ENCODE measurements at places on chromosomes 5 and 9.

DNA sequence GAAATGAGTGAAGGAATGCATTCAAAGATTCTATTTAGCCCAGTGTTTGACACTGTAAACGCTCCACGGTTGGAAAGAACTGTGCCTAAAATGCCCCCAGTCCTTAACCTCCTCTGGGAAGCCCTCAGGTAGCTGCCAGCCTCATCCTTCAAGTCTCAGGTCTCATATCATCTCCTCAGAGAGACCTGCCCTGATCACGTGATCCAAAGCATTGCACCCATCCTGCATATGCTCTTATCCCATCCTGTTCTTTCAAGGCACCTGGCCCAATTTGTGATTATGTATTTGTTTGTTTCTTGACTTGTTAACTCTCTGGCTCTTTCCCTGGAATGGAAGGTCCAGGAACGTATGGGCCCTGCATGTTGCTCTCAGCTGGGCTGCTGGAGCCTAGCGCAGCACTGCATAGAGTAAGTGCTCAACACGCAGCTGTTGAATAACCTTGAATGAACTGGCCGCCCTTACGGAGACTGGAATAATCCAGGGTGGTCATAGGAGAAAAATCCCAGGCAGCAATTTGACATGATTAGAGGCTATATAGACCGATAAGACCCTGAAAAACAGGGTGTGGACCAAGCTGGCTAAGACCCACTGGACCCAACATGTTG lies 8.7 kb downstream of the C1QTNF2 start:
- DNase-seq, result no peak

- DNase-seq, result no peak
Observed at GRCh38 chr5:38724301-38725030, 121.3 kb upstream of the OSMR start.

- DNase-seq, result no peak
Observed at GRCh38 chr5:139961435-139962157, 81.5 kb downstream of the NRG2 start.

DNA sequence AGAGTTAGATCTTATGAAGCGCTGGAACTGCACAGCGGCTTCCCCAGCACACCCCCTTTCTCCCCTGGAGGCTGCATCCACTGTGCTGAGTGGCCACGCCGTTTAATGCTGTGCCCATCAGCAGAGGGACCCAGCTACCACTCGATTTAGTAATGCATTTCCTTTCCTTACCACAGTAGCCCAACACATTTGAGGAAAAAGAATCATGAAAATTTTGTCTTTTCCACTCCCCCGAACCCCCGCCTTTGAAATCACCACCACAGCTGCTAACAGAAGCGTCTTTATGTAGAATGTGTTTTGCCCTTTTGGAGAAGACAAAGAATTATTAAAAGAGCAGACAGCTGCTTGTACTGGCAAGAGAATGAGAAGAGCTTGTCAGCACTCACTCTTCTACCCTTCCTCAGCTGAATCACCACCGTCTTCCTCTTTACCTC lies 73.2 kb downstream of the ACER2 start:
- no peak for DNase-seq

DNA sequence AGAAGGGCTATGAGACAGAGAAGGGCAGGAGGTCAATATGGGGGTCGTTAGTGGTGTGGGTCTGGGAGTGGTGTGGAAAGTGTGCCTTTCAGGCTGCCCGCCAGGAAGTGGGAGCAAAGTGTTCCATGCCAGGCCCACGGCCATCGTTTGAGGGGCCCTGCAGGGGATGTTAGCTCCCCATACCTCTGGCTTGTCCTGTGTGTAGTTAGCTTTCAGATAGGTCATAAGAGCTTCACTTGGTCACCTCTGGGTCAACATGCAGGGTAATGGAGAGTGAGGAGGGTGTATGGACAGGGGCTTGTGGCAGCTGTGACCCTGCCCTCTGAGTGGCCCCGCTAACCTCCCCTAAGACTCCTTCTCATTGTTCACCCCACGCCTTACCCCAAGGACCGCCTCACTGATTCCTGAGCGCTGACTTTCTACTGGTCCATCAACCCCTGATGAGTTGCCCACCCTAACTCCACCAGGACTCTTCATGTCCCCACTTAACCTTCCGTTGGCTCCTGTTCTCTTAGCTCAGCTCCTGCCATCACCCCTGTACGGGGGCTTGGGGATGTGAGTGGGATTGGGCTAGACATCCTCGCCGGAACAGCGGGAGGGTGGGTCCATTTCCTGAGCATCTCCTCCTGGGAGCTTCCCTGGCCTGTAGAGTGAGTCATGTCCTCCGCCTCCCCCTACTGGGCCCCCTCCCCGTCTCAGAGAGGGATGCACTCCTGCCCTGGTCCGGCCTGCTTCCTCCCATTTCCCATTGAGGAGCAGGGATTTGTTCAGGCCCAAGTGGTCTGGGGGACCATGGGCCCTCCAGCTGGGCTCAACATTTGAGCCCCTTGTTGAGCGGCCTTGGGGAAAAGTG lies 125.7 kb downstream of the FGF18 start:
- DNase-seq, result no peak

DNA sequence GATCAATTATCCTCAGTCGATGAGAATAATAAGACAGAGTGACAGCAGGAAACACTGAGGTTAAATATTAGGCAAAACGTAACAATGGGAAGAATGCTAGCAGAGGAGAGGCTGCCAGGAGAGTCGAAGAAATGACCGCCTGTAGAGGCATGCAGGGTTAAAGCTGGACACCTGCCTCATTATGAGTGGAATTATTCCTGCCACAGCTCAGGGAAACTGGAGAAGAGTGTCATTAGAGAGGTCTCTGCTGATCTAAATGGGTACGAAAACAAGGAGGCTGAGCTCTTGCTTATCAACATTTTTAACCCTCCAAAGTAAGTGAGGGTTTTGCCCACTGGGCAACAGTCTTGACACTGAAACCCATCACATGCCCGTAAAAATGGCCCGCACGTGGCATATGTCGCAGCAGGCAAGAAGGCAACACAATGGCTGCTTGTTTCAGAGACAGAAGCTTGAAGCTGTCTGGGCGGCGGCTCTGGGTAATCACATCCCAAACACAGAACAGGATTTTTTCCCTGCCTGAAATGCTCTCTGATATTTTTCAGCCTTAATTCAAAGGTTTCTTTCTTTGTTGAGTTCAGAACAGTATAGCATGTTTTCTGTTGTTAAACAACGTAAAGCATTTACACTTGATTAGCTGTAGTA lies 118.7 kb downstream of the MED27 start:
- DNase-seq, result no peak

- no peak for DNase-seq
Observed at GRCh38 chr9:124624735-124624992, 117.5 kb upstream of the NR5A1 start.

DNA sequence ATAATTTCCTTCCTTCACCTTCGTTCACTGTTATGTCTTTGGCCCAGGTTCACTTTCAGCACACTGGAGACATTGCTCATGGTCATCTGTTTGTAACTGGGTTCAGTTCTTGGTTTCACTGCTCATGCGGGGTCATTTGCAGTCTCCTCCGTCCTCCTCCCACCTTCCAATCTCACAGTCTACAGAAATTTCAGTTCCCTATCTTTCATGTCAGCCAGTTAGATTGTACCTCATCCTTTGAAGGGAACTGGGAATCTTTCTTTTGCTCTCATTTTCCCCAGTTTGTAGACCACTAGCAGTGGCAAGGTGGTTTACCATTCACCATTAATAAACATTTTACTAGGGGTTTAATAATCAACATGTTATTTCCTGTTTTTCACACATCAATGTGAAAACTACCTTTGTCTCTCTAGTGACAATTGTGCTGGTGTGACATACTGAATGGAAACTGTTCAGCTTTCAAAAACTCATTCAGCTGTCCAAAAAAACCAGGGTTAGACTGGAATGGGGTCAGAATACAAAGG lies 100.9 kb upstream of the IL6ST start:
- no peak for DNase-seq

- DNase-seq, result no peak
Observed at GRCh38 chr5:149559706-149560105, 8.5 kb upstream of the CSNK1A1 start.

- DNase-seq, result no peak
Observed at GRCh38 chr5:149657324-149657723, 72.8 kb upstream of the PPARGC1B start.

GRCh38 chr5:101728933-101729332 lies 567.2 kb downstream of the SLCO4C1 start:
- no peak for DNase-seq

GRCh38 chr9:117597977-117598376 lies 106.2 kb upstream of the TLR4 start:
- DNase-seq, result no peak

DNA sequence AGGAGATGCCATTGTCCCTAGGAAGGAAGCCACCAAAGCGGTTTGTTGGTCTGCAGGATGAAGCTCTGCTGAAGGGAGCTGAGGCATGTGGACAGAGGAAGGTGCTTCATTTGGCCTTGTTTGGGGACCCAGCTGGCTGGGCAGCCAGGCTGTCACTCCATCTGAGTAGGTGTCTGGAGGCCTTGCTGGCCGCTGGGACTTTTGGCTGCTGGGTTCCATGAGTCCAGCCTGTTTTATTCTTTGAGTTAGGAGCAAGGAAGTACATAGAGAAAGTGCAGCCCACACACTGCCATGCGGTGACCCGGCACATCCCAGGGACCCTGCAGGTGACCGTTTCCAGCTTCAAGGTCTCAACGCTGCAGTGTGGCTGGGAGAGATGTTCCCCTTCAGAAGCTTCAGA lies 251.2 kb upstream of the IRX4 start:
- DNase-seq, result no peak

- no peak for DNase-seq
Observed at GRCh38 chr9:100098046-100098886, 534 bp downstream of the ERP44 start.

- DNase-seq, result no peak
Observed at GRCh38 chr9:129932303-129933151, 97.3 kb downstream of the USP20 start.

- DNase-seq, result no peak
Observed at GRCh38 chr9:10235376-10235775, 377.4 kb downstream of the PTPRD start.

- no peak for DNase-seq
Observed at GRCh38 chr5:387491-388265, 55.3 kb upstream of the EXOC3 start.

GRCh38 chr5:67310740-67311139 lies 114.1 kb upstream of the CD180 start:
- DNase-seq, result no peak

DNA sequence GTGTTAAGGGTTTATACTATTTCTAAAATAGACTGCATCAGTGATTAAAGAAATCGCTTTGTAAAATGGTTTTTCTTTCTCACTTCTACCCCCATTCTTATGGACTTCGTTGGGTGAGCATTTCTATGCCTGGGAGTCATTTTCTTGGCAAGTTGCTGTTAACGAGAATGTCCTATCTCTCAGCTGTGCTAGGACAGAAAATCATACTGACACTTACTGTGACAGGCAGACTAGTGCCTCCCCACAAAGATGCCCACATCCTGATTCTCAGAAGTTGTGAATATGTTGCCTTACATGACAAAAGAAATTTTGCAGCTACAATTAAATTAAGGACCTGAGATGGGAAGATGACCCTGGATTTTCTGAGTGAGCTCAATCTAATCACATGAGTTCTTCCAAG lies 65.1 kb upstream of the NMUR2 start:
- DNase-seq, result no peak

DNA sequence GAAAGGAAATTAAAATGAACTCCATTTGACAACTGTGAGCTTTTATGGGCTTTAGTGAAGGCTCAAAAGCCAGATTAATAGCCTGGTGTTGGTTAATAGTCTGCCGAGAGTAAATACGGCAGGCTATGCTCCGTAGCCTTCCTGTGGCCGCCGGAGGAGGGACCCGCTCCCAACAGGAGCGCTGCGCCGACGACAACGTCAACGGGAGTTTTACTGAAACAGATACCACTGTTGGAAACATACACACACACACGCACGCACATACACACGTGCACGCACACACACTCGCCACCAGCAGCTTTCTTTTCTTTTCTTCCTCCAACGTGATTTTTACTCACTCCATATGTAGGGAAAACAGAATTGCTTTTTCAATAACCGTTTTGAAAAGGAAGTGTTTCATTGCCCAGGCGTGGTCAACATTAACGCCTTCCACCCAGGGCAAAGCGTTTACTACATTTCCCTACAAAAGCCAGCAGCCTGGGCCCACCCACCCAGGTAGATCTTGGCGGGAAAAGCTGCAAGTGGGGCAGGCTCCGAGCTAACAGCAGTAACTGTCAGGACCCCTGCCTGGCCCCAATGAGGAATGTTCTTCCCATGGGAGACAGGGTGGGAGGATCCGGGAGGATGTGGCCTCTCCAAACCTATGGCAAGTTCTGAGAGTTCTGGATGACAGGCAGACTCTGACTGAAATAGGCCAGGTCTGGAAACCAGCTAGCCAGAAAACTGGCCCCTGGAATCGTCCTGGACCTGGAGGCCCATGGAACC lies 72.3 kb downstream of the PAX5 start:
- no peak for DNase-seq

GRCh38 chr5:81795666-81796065 lies 44.8 kb upstream of the SSBP2 start:
- no peak for DNase-seq

DNA sequence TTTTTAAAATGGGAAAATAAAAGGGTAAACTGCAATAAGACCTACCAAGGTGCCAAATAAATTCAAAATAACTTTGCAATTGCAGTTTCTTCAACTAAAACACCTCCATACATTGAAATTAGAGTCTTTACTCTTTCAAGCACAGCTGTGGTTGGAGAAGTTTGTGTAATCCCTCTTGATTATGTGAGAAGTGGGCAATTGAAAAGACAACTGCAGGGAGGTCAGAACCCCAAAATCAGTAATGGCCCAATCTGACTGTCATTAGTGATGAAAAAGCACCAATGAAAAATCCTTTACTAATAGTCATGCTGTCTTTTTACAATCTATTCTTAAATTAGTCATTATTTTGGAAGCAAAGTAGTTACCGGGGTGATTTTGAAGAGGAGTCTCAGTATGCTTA lies 116.7 kb upstream of the RGMB start:
- no peak for DNase-seq

- no peak for DNase-seq
Observed at GRCh38 chr5:76958991-76959767, 6.3 kb downstream of the CRHBP start.

GRCh38 chr5:173246511-173246910 lies 11.5 kb upstream of the NKX2-5 start:
- DNase-seq, result no peak

DNA sequence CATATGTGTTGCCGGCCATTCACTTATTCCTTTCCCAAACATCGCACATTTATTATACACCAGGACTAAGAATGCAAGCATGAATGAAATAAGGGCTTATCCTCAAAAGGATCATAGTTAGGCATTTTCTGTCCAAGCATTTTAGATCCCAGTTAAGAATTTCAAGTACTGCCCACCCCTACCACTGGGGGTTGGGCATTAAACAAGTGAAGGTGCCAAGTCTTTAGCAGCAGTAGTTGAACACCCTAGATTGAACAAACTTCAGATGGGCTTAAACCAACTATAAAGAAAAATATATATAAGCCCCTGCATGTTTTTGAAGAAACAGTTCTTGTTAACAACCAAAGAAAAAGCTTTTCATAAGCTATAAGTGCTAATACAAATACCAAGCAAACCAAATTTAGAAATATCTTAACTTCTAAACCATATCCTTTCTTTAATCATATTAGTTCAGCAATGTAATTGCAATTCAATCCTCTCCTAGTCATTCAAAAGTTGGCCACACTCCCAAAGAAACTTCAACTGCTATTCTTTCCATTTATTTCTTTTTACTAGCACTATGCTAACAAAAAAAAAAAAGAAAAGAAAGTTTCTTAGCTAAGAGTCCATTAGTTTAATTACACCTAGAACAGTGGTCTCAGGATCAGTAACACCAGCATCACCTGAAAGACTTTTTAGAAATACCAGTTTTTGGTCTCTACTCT lies 149.8 kb downstream of the MLLT3 start:
- DNase-seq, result no peak

GRCh38 chr5:10632110-10632761 lies 68.4 kb downstream of the ANKRD33B start:
- DNase-seq, result no peak

- no peak for DNase-seq
Observed at GRCh38 chr9:78614892-78615291, 318.0 kb downstream of the PSAT1 start.
